Stimulated activated CD8-positive, alpha-beta memory T cell treated with anti-CD3 and anti-CD28 coated beads, Interleukin-4, amount 100 ng/mL, for 4 hours (primary cell): ENCODE measurements at places on chromosomes 11 and 22.

GRCh38 chr11:67611704-67612587 is 5.2 kb downstream of the NDUFV1 start:
- no peak for DNase-seq

- no peak for DNase-seq
These were observed 28.9 kb downstream of the RAB39A start for GRCh38 chr11:107957109-107957588.

- DNase-seq: no peak
These were observed 423 bp upstream of the RTN3 start for GRCh38 chr11:63680834-63681320.

- no peak for DNase-seq
These were observed 34.4 kb downstream of the TNRC6B start for GRCh38 chr22:40212121-40212520.

DNA sequence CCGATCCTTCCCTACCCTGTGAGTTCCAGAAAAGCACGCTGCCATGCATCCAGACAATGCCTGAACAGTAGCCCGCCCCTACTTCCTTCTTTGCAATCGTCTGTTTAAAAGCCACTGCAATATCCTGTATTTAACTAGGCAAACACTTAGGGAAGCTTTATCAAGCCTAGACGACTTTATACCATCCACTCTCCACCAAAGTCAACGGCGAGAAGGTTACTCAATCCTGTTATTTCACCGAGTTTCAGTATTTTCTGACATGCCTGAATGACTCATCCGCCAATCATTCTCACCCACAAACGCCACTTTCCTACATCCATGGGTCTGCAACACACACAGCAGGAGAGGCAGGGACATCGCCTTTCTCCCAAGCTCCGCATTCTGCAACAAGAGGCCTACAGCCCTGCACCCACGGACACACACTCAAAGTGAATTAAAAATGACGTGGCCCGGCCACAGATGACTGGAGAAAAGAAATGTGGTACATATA is 9.3 kb downstream of the CELSR1 start:
- DNase-seq: no peak

DNA sequence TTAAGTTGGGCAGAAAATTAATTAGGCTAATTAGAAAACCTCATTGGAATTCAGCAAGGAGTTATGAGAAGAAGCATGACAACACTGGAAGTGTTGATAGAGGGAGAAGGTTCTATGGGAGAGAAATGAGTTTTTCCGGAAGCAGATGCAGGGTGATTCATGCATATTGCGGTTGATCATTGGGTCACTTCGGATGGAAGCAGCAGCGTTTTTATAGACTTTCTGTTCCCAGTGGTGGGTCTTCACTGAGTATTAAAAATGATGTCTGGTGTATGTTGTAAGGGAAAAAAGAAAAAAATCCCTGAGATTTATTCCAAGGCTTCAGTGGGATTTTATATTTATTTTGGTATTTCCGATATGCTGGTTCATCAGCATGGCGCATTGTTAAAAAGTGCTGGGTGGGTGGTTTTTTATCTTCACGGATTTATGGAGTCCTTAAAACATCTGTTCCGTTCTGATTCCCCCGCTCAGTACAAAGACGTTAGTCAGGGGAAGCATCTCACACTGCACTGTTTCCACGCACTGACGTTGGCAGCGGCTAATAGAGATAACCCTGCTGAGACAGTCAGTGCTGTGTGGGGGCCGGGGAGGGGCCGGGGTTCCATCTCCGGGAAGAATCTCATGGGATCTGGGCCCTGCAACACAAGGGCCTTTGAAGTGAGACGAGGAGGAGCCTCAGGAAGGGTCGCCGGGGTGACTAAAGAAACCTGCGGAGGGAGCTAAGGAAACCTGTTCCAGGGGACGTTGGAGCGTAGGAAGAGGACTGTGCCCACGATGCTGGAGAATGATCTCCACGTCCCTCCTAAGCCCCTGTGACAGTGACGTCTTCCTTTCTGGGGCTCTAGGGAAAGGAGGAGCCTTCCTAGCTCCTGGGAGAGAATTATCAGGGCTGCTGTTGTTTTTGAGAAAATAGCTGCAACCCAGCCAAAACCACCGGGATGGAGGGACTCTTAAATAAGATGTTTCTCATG is 390.0 kb downstream of the NTM start:
- DNase-seq: no peak

DNA sequence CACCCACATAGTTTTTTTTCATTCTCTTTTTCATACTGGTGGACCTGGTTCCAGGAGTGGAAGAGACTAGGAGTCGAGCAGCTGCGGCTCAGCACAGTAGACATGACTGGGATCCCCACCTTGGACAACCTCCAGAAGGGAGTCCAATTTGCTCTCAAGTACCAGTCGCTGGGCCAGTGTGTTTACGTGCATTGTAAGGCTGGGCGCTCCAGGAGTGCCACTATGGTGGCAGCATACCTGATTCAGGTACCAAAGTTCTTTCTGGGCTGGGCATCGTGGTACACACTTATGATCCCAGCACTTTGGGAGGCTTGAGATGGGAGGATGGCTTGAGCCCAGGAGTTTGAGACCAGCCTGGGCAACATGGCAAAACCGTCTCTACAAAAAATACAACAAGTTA is 4.2 kb downstream of the PTPMT1 start:
- DNase-seq: no peak

DNA sequence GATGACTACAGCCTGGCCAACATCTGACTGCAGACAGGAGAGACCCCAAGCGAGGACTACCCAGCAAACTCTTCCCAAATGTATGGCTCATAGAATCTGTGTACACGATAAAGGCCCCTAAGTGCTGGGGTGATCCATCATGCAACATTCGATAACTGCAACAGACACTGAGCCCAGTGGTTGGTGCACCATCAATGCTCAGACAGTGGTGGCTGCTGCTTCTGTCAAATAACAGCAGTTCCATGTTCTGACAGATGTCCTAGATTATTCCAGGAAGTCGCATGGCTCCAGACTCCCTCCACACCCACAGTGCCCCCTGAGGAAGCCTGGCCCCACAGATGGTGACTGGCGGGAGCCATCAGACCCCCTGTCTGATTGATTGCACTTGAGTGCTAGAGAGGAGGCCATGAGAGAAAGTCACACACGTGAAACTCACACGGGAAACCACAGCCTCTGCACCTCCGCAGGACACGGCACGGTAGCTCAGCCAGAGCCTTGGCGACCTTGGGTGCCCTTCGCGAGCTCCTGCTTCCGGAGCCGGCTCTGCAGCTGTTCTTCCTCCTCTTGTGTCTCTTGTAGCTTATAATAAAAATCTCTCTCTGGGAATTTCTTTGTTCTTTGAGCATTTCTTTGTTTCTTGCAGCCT is 1155.9 kb downstream of the TBC1D22A start:
- DNase-seq: no peak

- DNase-seq: no peak
These were observed 187.9 kb downstream of the ETS1 start for GRCh38 chr11:128399251-128400121.

- no peak for DNase-seq
These were observed 191.0 kb downstream of the MIAT start for GRCh38 chr22:26848244-26848920.

DNA sequence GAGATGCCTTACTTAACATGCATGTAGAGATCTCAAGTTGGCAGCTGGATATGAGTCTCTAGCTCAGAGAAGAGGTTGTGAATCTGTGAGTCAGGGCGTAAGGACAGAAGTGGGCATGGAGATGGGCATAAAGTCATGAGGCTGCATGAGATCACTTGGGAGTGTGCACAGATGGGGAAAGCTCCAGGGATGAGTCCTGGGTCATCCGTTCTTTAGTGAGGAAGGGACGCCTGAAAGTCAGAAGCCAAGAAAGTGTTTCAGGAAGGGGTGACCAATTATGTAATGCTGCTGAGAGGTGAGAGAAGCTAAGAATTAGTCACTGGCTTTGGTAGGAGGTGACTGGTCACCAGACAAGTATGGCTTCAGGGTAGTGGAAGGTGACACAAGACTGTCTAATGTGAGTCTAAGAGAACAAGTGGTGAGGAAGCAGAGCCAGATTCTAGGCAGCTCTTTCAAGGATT is 6.7 kb downstream of the ACP2 start:
- no peak for DNase-seq

DNA sequence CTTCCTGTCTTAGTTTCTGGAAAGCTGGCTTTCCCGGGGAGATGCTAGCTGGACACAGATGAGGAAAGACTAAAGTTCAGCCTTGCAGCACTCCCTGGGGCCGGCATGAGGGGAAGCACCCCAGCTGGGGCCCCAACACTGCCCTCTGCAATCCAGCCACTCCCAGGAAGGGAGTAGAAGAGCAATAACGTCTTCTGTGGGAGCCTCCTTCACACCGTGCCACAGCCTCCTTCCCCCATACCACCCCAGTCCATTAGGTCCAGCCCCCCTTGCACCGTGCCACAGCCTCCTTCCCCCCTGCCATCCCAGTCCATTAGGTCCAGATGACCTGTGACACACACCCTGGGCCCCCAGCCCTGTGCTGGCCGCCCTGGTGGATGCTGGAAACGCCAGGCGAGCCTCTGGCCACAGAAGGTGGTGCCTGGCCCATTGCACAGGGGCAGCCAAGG is 44.1 kb upstream of the PRDM11 start:
- DNase-seq: no peak

- DNase-seq: no peak
These were observed 29.7 kb downstream of the EFCAB6 start for GRCh38 chr22:43782448-43782847.

GRCh38 chr11:134544095-134544815 is 132.2 kb upstream of the B3GAT1 start:
- no peak for DNase-seq

GRCh38 chr11:70111269-70112016 is 33.3 kb downstream of the ANO1 start:
- DNase-seq: no peak

DNA sequence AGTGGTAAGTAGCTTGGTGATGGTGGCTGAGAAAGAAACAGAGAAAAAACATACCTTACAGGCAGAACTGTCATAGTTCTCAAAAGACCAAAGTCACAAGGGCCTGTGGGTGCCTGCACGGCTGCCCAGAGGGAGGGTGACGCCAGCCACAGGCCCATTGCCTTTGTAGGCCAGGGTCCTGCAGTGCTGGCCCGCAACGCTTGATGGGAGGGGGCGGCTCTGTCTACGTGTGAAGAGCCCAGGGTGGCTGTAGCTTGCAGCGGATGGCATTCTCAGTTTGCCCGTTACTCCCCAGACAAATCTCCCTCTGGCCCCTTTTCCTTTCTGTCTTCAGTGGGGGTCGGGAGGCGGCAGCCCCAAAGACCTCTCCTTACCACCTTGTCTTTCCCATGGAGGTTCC is 24.7 kb upstream of the B3GAT1 start:
- DNase-seq: no peak

GRCh38 chr11:126113515-126113957 is 50.9 kb upstream of the CDON start:
- no peak for DNase-seq

- no peak for DNase-seq
These were observed 29.5 kb downstream of the ACO2 start for GRCh38 chr22:41498303-41498835.

DNA sequence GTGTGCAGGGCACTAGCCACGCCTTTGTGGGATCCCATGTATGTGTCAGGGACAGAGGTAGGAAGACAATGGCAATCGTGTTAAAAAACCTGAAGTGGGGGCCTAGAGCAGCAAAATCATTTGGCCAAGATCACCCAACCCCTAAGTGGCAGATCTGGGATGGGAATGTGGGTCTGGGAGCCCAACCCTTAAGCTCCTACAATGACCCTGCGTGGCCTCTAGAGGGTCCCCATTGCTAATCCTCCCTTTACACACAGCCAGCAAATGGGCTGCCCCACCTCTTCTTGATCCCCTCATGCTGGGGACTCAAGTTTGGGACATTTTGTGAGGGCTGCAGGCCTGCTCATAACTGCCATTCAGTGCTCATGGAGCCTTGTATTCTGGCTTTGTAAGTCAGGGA is 73.2 kb upstream of the SUSD2 start:
- no peak for DNase-seq

- DNase-seq: no peak
These were observed 718.1 kb upstream of the ANO3 start for GRCh38 chr11:25613865-25614264.

DNA sequence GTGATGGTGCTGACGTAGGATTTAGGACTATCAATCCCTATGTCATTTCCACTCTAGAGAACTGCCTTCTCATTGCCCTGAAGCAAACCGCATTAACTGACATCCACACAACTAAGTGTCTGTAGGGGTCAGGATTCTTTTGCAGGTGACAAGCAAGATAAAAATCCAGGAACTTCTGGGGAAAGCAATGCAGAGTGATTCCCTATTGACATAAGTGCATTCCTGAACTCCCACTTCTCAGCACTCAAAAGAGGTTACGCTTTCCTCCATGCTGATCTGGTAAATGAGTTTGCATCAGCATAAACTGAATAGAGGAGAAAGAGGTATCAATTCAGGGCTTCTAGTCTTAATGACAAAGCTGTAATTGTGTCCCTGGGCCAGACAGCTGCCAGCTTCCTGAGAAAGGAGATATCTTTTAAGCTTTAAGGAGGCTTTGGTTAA is 224.6 kb upstream of the ISX start:
- no peak for DNase-seq

GRCh38 chr11:86675017-86675416 is 2.6 kb upstream of the ME3 start:
- DNase-seq: no peak
